ENCODE measurements at places on chromosomes 13 and 19.

- no peak for DNase-seq
Measured at GRCh38 chr19:41671486-41671885, 16.6 kb downstream of the CEACAM7 start.

- no peak for DNase-seq
Measured at GRCh38 chr13:105070452-105070851, 1465.0 kb downstream of the EFNB2 start.

DNA sequence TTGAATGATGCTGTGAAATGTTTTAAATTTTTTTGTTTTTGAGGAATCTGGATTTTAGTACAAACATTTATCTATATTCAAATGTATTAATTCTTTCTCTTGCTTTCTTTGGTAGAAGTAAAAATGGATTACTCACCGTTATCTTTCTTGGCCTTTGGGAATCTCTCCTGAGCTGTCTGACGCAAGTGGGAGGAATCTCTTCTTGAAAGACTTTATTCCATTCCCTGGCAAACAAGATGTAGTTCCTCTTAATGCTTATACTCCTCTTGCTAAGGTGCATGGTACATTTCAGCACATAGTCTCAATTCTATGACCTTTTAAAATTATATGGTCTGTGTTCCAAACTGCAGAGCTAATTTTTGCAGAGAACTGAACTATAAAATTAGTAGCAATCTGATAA, 246.2 kb upstream of the SLC10A2 start:
- DNase-seq, result no peak

DNA sequence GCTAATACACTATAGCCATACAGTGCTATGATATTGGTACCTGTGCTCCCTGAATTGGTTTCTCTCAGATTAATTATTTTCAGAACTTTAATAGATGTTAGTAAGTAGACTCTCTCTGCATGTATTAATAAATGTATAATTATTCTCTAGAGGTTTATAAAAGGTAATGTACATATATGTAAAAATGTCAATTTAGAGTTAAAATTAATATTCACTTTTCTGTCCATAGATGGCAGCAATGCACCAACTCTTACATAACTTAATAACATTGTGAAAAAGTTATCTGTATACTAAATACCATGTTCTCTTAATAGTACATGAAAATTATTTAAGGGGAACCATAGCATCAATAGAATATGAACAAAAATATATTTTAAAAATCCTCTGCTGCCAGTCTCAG, 515.0 kb upstream of the KLHL1 start:
- DNase-seq, result peak; percentile 34

DNA sequence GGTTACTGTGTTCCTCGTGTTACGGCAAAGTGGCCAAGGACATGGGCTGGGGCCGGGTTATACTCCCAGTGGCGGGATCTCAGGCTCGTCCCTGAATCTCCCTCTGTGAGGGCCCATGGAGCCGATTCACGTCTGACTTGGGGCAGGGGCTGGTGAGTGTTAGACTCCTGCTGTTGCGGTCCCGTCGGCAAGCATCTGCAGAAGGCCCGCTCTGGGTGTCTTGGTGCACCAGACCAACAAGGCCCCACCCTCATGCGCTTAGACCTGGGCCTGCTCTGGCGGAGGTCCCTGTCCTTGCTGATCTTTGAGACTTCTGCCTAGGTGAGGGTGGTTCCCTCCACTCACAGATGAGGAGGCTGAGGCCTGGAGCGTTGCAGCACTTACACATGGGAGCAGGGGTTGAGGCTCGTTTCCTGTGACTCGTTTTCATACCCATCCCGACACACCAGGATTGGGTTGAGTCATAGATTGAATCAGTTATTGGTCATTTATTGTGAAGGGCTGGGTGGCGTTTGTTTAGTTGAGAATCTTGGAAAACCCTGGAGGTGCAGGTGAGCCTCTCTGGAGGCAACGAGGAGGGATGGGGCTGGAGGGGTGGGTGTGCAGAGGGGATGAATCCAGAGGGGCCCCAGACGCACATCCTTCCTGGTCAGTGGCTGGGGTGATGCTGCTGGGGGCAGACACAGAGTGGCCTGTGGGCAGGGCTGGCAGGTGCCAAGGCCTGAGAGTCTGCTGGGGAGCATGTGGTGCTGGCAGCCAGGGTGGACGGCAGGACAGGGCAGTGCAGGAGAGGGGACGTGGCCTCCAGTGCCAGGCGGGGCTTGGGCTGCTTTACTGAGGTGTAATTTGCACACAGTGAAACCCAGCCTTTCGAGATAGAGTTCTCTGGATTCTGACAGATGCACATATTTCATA, 4.6 kb downstream of the EPN1 start:
- no peak for DNase-seq

DNA sequence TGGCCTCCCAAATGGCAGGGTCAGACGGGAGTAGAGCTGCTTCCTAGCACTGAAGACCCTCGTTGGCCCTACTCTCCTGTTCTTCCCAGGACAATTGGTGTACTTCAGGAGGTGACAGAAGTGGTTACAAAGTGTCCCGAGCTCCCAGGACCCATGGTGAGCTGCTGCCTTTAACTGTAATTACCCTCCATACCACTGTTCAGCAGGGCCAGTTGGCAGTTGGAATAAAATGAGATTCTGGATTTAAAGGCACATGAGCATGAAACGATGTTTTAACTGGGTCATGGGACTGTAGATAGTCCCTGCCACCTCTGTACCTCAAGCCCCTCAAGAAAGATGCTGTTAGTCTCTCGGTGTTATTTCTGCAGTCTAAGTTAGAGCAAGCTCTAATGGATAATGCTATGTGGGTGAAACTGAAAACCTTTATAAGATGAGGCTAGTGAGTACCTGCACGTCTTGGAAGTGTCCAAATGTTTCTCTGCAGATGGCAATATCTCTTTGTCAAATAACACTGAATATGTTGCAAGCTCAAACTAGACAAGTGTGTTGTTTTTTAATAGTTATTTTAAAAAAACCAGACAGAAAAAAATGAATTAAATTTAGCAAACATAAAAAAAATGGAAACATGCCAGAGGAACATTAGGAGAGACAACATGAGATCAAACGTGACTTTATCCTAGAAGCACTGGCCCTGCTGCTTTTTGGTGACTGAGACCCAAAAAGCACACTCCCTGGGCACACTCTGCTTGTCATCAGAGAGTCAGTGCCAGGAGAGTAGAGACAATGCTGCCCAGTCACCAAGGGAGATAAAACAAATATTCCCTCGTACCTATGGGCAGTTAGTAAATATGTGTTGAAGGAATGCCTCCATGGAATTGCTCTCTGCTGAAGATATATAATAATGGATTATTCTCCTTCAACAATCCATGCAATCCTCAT, 266.3 kb downstream of the LMO7 start:
- DNase-seq, result no peak

DNA sequence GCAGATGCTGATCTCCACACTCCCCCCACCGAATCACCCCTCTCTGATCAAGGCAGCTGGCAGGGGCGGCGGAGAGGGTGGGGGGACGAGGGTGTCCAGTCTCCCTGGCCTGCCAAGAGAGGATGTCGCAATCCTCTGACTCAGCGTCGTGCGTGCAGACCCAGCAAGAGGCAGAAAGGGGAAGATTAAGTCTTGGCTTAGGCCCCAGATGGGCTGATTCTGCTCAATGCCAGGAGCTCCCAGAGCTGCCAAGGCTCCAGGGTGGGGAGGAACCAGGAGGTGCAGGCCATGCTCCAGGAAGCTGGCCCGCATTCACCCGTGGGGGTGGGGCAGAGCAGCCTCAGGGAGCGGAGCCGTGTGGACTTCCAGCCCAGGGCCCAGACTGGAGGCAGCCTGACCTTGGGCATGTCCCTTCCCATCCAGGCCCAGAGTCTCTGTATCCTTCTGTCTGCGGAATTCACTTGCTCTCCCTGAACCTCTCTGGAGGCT, 6.6 kb upstream of the BCL3 start:
- peak; percentile 98 for DNase-seq

GRCh38 chr13:94389604-94390351, 89.7 kb downstream of the DCT start:
- no peak for DNase-seq

DNA sequence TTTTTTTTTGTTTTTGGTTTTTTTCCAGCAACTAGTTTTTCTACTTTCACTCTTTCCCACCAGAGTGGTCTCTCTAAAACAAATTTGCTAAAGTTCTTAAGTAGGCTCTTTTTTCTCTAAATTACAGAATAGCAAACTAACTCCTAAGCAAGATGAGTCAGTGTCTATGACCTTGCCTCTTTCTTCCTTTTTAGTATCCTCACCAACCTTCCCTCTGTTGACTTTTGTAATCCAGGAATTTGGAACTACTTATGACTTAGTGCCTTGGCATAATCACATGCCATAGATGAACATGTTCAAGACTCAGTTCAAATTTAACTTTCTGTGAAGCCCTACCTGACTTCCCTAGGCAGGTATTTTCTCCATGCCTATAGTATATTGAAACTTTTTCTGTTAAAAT, 32.3 kb upstream of the AKAP11 start:
- DNase-seq, result no peak

GRCh38 chr19:40521276-40521675, 54.5 kb downstream of the SPTBN4 start:
- DNase-seq, result no peak

GRCh38 chr19:49672131-49672919, 4.7 kb upstream of the PRMT1 start:
- DNase-seq, result peak; percentile 75

GRCh38 chr19:47110521-47111005, 3.0 kb downstream of the ZC3H4 start:
- DNase-seq, result no peak

Measured in tongue (tissue), 3 donors.